ENCODE measurements at places on chromosomes 6 and 20.

DNA sequence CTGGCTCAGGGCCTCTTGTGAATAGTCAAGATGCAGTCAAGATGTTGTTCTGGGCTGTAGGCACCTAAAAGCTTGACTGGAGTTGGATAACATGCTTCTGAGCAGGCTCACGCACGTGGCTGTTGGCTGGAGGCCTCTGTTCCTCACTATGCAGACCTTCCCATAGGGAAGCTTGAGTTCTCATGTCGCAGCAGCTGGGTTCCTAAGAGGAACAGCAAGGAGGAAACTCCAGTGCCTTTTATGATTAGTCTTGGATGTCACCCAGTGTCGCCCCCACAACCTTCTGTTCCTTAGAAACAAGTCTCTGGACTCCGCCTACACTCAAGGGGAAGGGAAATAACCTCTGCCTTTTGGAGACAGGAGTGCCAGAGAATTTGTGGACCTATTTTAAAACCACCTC lies 210.7 kb downstream of the BCAS1 start:
- no peak for DNase-seq

GRCh38 chr6:3800850-3801591 lies 48.2 kb upstream of the FAM50B start:
- DNase-seq: no peak

- no peak for DNase-seq
These were observed 5.0 kb downstream of the FAM184A start for GRCh38 chr6:119073307-119074051.

- DNase-seq: no peak
These were observed 91.9 kb downstream of the TAF4 start for GRCh38 chr20:61973515-61974356.

- DNase-seq: no peak
These were observed 35.8 kb downstream of the TRIM27 start for GRCh38 chr6:28887796-28888496.

DNA sequence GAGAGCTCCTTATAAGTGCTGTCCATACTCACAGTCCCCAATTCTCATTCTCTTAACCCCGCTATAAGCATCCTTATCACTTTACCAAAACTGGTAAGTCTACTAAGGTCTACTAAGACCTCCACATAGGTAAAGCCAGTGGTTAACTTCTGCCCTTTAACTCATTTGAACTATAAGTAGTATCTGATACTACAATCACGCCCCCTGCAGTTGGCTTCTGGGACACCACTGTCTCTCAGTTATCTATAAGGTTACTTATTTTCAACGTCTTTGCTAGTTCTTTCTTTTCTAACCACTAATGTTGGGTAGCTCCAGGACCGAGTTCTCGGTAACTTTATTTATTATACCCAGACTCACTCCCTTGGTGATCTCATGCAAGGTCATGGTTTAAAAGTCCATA lies 142.6 kb downstream of the ARHGAP18 start:
- no peak for DNase-seq

DNA sequence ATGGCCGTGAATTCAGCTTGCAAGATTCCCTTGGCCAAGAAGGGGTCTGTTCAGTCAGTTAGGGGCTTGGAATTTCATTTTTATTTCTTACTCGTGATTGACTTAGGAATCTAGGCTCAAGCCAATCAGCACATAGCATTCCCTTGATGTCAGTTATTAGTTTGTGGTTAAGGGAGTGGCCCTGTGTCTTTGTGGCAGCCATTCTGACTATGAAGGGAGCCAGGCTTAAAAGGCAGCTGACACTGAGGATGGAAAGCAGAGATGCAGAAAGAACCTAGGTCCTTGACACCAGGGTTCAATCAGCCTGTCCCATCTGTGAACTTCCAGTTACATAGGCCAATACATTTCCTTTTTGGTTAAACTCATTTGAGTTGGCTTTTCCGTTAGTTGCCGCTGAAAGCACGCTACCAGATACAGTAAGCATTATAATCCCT lies 48.1 kb downstream of the MCUR1 start:
- no peak for DNase-seq

- no peak for DNase-seq
These were observed 35.9 kb upstream of the COL9A1 start for GRCh38 chr6:70338775-70339174.

GRCh38 chr6:3748208-3749066 lies 3.1 kb downstream of the PXDC1 start:
- no peak for DNase-seq

- DNase-seq: no peak
These were observed 26.8 kb downstream of the SERPINB6 start for GRCh38 chr6:2944405-2945152.

- DNase-seq: no peak
These were observed 55.1 kb downstream of the IL20RA start for GRCh38 chr6:136989571-136990241.

DNA sequence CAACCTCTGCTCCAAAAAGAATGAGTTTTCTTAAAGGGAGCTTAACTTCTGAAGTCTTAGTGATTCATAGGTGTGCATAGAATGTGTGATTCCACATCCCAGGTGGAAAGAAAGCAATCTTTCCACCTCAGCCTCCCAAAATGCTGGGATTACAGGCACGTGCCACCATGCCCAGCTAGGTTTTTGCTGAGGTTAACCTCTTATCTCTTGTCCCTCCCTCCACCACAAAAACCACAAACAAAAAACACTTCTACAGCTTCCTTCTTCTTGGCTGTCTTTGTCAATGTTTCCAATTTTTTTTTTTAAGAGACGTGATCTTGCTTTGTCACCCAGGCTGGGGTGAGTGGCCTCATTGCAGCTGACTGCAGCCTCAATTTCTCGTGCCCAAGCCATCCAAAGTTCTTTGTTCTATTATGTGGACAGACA lies 8.1 kb upstream of the CSE1L start:
- no peak for DNase-seq

DNA sequence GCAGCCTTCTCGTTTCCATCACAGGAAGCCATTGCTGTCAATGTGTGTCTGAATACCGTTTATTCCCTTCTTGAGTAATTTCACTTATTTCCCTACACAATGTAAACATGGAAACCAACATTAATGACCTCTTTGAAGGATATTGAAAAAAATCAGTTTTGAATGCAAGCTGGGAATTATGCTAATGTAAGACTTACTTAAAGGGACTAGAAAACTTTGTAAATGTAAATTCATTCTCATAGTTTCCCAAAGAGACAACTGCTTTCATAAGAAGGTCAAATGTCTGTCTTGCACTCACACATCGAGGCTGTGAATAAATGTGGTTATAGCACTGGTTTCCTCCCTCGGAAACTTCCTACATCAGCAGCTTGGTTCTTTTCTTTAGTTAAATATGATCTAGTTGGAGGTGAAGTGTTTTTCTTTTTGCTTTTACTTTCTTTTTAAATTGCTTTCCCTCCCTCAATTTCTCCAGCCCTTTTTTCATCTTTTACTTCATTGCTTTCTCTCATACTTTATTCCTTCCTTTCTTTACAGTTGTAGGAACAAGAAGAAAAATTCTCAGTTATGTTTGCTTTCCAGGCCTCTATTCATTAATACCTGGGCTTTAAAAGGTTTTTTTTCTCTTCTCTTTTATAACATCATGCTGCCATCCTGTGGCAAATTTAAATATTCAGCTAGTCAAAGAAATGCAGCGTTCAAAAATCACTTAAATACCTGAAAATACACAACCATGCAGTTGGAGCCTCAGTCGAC lies 108.3 kb downstream of the TNFAIP3 start:
- peak; percentile 11 for DNase-seq

GRCh38 chr20:63180569-63181185 lies 35.3 kb downstream of the YTHDF1 start:
- DNase-seq: no peak

DNA sequence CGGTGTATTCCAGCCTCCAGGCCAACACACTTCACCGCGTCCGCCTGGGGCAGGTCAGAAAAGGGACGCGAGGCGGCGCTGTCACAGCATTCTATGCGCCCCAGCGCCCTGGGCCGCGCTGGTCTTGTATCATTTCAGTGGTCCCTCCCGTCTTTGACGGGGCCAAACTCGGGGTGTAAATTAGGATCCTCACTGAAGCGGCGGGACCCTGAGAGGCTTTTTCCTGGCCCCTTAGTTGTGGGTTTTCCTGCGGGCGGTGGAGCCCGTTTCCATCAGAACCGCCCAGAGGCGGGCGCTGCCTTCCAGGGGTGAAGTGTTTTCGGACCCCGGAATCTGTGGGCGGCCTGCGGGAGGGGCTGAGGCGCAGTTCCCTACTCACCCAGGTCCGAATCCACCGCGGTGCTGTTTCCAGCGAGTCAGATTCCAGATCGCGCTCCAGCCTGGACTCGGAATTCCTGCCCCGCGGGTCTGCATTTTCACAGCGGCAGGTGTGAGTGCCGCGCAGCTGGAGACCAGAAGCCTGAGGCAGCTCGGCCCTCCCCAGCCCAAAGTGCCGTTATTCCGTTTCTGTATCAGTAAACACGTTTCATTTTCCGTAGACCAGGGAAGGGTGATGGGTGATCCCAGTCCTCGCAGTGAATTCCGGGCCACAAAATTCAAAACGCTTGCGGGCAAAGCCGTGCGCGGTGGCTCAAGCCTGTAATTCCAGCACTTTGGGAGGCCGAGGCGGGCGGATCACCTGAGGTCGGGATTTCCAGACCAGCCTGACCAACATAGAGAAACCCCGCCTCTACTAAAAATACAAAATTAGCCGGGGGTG lies 3.9 kb upstream of the MICB start:
- peak; percentile 73 for DNase-seq

- DNase-seq: no peak
These were observed 132.3 kb downstream of the ISM1 start for GRCh38 chr20:13353261-13353945.

DNA sequence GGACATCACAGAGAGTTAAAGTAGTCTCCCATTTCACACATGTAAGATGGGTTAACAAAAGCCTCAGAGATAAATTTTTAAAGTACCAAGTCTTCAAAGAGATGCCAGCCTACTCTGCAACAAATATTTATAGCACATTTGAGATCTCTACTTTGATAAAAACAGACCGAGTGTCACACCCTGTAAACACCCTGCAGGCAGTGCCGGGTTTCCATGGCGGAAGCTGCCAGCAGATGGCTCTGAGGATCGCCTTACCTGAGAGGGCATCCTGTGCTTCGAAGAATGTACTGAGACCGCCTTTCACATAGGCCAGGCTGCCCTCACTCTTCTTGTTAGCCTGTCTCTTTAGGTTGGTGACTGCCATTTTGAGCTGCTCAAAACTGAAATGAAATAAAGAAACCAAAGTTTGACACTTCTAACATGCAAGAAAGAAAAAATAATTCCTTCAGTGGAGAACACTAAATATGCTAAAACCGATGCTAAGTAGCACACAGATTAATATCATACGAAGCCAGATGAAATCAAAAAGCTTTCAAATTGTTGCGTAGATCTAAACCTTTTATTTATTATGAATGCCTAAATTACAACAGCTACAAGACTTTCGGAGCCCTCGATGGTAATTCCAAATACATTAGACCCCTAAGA lies 39.3 kb downstream of the HUS1B start:
- no peak for DNase-seq

- no peak for DNase-seq
These were observed 77.9 kb upstream of the TFAP2D start for GRCh38 chr6:50635429-50635828.

DNA sequence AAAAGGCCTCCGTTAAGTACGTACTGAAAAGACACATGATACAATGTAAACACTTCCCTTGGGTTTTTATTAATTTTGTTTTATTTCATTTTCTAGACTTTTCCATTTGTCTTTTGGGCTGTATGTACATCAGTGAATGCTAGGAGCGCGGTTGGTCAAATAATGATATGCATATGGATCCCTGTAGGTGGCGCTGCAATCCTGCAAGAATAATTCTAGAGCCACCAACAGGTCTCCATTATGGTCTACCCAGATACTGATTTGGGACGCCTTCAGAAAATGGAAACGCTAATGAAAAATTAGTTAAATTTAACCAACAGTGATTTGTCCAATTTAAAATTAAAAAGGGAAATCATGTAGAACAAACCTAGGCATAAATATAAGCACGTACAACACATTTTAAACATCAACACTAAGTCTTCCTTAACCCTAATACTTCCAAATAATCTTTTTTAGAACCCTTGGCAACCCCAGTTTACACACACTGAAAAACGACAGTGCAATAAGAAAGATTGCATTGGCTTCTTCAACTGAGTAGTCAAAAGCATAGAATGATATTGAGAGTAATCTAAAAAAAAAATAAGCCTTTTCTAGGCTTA lies 433.5 kb downstream of the RFPL4B start:
- DNase-seq: no peak

DNA sequence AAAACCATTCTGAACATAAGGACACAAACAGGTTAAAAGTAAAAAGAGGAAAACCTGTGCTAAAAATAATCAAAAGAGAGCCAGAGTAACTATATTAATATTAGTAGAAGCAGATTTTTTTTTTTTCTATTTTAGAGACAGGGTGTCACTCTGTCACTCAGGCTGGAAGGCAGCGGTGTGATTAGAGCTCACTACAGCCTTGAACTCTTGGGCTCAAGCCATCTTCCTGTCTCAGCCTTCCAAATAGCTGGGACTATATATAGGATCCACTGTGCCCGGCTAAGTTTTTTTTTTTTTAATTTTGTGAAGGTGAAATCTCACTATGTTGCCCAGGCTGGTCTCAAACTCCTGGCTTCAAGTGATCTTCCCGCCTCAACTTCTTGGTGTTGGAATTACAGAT lies 33.4 kb upstream of the PLN start:
- no peak for DNase-seq

- no peak for DNase-seq
These were observed 422.5 kb upstream of the RGS17 start for GRCh38 chr6:153553627-153554026.

DNA sequence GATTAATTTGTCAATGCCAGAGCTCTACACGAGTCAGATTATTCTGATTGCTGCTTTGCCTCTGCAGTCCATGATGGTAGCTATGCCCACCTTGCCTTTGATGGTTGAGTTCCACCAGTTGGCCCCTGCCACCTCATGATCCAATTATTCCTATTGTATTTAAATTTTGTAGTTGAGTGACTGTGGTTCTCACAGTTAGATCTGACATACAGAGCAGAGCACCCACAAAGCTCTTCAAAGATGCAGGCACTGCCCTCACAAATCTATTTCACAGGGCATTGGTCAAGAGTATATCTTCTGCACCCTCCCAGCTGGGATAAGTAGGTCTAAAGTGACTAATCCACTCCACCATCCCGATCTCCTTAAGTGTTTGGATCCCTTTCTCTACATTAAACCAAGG lies 318.8 kb downstream of the EYA4 start:
- no peak for DNase-seq

DNA sequence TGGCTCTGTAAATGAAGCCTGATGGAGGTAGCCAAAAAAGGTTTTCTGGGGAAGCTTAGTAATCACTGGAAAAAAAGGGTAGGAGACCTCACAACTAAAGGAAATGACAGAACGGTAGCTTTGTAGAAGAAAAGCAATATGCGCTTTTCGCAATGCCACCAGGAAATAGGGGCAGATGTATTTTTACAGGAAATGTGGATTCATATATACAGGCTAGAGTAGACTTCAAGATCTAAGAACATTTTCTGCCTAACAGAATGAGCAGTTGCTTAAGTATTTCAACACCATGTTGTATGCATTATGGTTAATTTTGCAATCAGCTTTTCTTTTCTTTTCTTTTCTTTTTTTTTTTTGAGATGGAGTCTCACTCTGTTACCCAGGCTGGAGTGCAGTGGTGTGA lies 219.6 kb downstream of the CD83 start:
- DNase-seq: no peak

GRCh38 chr6:121451250-121451649 lies 15.8 kb downstream of the GJA1 start:
- DNase-seq: no peak

GRCh38 chr6:34970957-34971356 lies 81.9 kb downstream of the ANKS1A start:
- DNase-seq: no peak

GRCh38 chr6:40128127-40128526 lies 193.9 kb upstream of the MOCS1 start:
- DNase-seq: no peak

All from effector CD4-positive, alpha-beta T cell (primary cell).